ENCODE measurements at places on chromosomes 2 and 18.

DNA sequence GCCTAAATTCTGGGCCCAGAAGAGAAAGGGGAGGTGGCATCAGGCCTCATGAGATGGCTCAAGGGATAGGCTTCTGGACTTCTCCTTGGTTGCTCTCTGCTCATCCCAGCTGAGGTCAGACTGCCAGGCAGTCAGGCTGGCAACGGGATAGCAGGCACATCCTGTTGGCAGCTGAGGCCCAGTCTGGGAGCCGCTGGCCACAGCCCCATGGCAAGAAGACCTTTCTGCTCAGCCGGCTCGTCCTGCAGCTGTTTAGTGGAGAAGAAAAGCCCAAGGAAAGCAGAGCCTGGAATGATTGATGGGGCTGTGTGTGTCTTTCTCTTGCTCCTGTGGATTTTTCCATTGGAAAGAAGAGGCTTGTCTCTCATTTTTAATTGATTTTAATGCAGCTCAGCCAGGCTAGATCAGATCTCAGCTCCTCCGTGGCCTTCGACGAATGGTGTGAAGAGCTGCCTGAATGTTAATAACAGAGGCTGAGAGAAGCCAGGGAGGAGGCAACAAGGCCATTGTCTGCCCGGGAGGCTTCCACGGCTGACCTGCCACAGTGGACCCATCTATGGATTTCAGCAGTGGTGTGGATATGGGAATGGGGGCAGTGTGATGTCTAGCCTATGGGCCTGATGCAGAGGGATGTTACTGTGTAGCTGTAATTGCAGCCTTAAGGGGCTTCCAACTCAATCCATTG is 99.5 kb downstream of the HS1BP3 start:
- no peak for DNase-seq

DNA sequence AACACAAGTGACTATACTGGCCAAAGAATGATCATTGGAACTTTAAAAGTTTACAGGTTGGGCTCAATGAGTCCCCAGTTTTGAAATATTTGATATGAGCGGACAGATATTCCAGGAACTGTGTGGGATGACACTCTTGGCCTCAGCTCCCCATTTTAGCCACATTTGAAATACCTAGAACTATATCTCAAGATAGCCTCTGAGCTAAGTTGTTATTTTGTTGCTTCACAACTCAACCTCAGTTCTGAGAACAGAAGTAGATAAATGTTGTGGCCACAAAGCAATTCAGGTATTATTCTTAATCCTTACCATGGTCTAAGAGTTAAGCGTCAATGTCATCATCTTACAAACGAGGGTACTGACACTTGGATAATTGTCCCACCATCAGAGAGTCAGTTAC is 172.2 kb upstream of the SETBP1 start:
- no peak for DNase-seq

- no peak for DNase-seq
These were observed 7.8 kb upstream of the RAB31 start for GRCh38 chr18:9700261-9700796.

- no peak for DNase-seq
These were observed 54.3 kb downstream of the R3HDM1 start for GRCh38 chr2:135585586-135585985.

DNA sequence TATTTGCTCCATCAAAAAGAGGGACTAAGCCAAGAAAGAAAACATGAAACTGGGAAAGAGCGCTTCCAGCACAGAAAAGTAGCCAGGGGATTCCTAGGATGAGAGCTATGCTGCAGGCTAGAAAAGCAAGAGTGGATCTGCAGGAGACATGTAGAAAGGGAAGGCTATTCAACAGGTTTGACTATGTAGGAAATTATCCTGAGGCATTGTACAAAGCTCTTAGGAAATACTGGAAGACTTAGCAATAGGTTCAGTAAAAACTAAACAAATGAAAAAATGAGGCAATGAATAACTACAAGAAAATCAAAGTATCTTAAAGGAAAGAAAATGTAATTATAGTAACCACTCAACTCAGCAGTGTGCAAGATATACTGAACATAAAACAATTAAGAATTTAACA is 229.5 kb upstream of the FBXO11 start:
- no peak for DNase-seq

GRCh38 chr2:8073916-8074315 is 607.9 kb upstream of the ID2 start:
- no peak for DNase-seq

GRCh38 chr18:79348066-79348465 is 47.7 kb upstream of the NFATC1 start:
- no peak for DNase-seq

DNA sequence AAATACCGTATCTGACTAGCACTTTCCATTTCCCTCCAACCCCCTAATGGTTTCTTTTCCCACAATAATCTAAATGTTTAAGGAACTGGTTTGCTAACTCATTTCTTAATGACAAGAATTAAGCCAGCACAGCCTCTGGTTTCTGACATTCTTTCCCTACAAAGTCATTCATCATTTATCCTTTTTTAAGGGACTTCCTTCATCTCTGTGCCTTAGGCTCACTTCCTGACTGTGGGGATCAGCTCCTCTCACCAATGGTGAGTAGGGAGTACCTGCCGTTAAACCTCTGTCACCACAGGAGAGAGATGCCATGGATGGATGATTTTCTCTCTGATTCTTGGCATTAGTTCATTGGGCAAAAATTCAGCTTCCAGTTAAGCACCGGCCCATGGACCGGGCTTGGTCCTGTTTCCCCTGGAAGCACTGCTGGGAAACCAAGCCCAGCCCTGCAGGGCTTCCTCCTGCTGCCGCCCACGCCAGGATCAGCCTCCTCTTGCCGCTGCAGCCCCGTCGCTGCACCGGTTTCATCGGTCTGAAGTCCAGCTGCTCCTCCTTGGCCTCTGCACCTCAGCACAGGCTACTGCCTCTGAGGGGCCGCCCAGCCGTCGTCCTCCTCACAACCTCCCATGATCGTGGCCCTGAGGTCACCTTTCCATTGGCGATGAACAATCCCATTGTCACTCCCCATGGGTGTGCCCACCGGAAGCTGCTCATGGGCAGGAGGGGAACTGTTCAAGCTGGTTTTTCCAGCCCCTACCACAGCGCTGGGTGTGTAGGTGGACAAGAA is 64.0 kb upstream of the ZNF516 start:
- DNase-seq: no peak

- no peak for DNase-seq
These were observed 74.9 kb upstream of the OTOF start for GRCh38 chr2:26552641-26553374.
